Putamen (tissue), 1 donor: ENCODE measurements at places on chromosomes 4 and X.

DNA sequence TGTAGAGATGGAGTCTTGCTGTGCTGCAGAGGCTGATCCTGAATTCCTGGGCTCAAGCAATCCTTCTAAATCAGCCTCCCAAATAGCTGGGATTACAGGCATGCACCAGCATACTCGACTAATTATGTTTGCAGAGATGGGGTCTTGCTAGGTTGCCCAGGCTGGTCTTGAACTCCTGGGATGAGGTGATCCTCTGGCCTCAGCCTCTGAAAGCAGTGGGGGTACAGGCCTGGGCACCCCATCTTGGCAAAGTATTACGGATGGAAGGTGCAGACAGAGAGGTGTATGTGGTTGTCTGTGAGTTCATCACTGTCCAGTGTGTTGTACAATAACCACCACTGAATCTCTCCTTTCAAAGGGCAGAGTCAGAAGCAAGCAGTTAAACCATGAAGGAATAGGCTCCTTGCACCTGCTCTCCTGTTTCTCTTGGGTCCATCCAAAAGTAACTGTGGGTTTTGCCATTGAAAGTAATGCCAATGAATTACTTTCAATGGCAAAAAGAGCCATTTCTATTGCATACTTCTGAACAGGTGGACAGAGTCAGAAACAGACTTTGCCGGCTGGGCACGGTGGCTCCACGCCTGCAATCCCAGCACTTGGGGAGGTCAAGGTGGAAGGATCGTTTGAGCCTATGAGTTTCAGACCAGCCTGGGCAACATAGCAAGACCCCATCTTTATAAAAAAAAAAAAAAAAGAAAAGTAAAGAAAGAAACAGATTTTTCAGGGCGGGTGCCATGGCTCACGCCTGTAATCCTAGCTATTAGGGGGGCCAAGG lies 7.0 kb upstream of the AKAP17A start:
- no peak for DNase-seq

DNA sequence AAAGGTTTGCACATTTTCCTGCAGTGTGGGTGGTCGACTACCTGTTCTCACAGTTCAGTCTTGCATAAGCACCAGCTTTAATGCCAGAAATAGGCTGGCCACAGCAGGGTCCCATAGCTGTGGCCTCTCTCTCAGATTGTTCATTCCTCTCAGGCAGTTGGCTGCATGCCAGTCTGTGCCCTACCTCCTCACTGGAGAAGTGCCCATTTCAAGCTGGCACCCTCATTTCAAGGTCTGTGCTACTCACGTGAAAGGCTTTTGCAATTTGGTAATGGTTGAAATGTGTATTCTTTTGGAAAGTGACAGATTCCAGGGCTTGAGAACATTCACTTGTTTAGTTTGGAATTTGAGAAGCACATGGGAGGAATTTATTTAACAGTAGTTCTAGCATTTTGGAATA lies 28.9 kb upstream of the MTMR1 start:
- DNase-seq: no peak

DNA sequence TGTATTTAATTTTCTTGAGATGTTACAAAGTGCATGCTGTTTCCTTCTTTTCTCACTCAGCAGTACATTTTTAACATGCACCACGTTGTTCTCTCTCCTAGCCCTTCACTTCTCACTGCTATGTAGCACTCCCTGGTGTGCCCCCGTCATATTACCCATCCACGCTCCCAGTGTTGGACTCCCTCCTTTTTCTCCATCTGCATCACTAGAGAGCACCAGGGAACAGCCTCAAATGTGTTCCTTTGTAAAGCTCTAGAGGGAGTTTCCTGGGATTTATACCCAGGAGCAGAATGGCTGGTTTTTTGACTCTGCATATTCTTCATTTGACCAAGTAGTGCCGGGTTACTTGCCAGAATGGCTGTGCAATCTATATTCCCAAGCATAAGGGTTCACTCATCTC lies 240.3 kb upstream of the ANXA3 start:
- DNase-seq: no peak

DNA sequence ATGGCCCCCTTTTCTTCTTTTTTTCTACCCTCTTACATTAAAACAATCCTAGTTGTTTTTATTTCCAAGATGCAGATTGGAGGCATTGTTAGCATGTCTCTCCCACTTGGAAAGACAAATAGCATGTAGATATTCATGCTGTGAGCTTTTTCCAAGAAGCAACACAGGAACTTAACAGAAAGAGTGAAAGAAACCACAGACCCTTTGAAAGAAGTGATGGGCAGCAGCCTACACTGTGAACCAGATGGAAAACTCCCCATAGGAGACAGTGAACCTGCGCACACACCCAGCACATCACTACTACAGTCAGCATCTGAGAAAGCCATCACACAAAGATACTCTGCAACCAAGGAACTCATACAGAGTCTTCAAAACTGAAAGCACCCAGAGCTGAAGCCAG lies 17.8 kb downstream of the CT47C1 start:
- DNase-seq: no peak

DNA sequence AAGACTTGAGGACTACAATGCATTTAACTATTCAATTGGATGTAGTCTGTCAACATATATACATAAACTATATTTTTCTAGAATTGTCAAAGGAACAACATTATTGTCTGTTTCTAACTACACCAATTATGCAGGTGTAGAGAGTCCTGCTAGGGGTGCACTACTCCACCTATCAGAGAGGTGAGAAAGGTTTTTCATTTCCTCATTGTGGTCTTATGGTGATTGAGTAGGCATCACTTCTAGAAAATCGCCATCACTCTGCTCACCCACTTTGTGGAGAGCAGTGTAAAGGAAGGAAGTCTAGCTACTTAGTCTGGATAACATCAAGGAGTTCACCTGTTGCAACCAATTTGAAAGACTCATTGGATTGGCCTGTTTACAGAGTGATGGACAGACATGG lies 4.4 kb upstream of the ADH1C start:
- DNase-seq: no peak

DNA sequence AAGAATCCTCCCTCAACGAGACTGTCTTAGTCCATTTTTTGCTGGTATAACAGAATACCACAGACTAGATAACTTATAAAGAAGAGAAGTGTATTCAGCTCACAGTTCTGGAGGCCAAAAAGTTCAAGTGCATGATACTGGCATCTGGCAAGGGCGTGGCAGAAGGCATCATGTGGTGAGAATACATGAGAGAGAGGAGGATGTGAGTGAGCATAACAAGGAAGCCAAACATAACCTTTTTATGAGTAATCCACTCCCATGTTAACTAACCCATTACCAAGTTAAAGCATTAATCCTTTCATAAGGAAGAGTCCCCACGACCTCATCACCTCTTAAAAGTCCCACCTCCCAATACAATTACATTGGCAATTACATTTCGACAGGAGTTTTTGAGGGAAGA lies 504.6 kb downstream of the IQCM start:
- DNase-seq: no peak

DNA sequence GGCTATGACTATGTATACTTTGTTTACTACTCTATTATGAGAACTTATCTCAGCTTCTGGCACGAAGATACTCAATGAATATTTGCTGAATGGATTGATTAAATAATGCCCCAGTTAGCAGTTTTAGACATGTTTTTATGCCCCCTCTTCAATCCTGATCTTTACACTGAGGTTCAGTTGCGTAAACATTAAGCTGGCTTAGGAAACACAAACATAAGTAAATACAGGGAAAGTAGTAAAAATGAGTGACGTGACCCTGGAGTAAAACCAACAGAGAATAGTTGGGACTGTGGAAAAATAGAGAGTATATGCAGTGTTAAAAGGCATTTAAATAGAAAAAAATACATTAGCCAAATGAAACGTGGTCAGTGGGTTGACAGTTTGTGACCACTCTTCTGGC lies 387.0 kb upstream of the ACTRT1 start:
- DNase-seq: no peak

DNA sequence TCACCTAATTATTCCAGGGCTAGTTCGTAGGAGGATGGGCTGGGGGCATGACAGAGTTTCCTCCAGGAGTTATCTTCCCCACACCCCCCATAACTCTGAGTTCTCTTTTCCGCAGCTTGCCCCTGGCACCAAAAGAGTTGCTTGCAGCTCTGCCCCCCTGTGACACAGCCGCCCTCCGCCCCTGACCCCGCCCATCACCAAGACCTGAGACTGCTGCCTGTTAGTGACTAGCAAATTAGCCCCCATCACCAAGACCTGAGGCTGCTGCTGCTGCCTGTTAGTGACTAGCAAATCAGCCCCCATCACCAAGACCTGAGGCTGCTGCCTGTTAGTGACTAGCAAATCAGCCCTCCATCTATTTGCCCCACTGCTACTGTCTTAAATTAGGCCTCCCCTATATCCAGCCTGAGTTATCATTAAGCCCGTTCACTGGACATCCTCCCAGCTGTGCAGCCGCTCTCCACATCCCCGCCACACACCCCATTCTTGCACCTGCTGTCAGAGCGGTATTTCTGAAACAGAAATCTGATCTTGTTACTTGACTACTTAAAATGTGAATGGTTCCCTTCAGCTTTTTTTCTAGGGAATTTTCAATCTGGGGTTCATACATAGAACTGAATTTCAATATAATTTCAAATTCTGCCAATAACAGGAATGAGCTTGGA lies 1.5 kb upstream of the PAPSS1 start:
- DNase-seq: no peak

GRCh38 chr4:67122029-67122428 lies 423.3 kb downstream of the CENPC start:
- DNase-seq: no peak

DNA sequence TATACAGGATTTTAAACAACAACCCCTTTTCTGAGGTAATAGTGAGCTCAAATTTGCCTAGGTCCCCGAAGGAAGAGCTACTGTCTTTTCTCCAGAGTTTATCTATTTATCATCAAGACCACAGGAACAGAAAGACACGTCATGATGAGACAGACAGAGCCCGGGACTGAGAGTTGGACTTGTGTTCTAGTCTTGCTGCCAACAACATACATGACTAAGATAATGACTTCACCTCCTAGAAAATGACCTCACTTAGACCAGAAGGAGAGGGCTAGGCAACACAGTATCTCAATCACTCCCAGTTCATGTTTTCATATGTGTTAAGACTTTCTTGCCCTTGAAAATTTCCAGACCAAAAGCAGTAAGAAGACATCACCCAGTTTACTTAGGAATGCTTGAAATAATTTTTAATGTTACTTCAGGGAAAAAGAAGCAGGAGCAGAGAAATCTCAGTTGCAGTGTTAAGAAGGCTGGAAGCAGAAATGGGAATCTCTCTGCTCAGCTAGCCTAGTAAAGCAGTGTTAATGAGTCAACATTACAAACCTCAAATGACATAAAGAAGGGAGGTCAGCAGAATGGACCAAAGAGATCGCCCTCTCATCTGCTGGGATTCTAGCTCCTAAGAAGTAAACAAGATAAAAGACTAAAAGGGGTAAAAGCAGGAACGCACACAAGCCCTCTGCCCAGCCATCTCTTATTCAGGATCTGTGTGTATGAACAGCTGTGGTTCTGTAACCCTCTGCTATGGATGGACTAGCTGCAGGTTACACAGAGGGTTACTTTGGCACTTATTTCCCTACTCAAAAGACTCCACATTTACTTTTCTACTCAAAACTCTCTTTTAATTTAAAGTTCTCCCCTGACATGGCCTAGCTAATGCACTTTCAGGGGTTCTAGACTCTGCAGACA lies 24.8 kb downstream of the PDGFC start:
- no peak for DNase-seq

GRCh38 chr4:169269916-169270809 lies 593 bp downstream of the SH3RF1 start:
- peak; percentile 52 for DNase-seq

DNA sequence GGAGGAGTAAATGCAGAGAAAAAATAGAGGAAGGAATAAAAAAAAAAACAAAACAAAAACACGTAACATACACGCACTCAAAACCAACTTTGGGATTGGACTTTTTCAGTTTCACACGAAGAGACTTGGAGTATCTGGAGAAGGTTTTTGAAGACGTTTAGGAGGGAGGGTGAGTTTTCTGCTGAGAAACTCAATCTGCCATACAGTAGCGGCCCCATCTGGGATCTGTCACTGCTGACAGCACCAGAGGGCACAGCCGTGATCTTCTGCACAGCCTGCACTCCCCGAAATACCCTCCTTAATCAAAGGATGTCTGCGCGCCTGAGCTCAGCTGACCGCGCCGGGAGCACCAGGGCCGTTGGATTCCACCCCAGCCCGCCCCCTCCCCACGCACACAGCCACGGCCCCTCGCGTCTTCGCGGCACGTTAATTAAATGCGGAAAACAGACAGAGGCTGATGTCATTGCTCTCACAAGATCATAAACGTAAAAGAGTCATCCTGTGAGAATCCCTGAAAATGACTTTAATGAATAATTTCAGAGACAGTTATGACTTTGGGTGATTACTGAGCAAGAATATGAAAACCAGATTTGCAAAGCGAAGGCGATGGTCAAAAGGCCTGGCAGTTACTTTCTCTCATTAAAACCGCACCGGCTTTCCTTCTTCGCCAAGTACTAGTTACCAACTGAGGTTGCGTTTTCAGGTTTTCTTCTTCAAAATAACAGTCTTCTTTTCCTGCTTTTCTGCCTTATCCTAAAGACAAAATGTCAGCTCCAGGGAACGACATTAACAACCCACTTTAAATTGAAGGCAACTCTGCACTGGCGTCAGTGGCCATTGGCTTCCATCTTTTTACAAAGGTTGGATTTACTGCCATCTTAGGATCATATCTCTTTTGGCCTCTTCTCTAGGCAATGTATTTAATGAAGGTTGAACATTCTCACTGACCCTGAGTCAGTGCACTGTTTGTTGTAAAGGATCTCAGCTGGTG lies 10.6 kb downstream of the HAND2 start:
- no peak for DNase-seq

DNA sequence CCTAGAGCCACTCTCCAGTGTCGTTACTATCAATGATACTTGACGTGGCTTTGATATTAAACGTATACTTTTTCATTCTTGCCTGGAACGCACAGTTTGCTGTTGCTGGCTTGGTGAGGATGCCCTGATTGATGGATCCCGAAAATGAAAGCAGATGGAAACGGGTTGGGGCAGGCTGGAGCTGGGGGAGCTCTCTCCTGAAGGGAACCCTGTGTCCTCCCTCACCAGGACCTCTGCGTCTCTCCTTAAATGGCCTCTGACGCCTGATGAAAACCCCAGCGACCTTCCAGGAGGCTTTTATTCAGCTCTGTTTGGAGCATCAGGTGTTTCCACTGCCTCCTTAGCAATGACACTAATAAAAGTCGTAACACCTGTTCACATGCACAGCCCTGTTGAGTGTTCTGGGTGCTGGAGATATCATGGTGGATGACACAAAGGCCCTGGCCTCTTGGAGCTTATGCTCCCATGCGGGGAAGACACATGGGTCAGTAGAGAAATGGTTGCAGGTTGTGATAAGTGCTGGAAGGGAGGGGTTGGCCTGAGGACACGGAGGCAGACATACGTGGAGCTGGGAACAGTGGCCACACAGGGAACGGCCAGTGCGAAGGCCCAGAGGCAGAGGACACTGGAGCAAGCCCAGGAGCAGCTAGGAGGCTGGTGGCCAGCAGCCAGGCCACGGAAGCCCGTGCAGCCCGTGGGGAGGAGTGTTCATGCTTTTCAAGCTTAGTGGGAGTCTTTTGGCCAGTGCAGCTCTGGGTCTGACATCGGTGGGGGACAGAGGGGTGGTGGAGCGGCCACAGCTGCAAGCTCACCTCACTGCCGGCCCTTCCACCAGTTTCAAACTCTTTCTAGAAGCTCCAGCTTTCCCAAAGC lies 7.5 kb downstream of the MSANTD1 start:
- no peak for DNase-seq

- DNase-seq: no peak
Observed at GRCh38 chr4:118910221-118910620, 21.6 kb downstream of the SYNPO2 start.

GRCh38 chrX:23127586-23127985 lies 127.8 kb downstream of the DDX53 start:
- DNase-seq: no peak
